ENCODE measurements at places on chromosomes 13 and 19.

DNA sequence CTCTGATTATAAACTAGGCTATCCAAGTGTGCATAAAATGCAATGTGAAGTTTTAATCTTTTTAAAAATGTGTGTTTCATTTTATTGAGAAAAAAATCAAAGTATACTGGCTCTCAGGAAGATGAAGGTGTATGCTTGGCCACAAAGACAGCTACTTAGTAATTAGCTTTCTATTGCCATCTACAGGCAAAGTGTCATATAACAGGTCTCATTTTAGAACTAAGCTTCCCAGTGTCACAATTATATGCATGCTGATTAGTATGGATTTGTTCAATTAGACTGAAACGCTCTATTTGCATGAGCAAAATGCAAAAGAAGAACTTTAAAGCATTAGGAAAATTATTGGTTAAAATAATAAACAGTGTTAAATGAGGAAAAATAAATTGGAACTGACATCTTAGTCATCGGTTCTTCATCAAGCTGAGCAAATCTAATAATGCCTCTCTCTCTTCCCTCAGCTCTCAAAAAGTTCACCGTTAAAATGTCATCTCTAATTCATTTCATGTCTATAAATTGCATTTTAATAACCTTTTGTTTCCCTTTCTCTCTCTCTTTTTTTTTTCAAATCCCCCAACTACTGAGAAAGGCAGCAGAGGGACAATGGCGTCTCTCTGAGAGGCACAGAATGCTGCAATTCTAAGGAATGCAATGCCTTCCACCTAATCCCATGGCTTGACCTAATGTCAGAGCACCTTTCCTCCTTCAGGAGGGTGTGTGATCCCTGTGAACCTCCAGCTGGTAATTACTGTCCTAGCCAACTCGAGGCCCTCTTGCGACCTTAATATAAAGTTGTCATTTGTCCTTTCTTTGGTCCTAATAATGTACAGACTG, 313.1 kb upstream of the MAB21L1 start:
- DNase-seq = no peak

GRCh38 chr13:19864746-19865309, 1.4 kb upstream of the ZMYM5 start:
- peak; percentile 80 for DNase-seq

DNA sequence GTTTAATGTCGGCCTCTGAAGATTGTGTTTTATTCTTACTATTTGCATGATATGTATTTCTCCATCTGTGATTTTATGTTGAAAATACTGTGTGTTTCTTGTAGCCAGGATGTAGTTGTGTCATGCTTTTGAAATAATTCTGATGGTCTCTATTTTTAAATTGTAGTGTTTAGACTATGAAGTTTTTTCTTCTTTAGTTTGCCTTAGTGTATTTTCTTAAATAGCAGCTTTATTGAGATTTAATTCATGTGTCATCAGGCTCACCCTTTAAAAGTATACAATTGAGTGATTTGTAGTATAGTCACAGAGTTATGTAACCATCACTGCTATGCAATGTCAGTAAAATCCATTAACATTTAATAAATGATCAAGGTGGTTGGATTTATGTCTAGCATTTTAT, 74.5 kb downstream of the PCCA start:
- DNase-seq = no peak

DNA sequence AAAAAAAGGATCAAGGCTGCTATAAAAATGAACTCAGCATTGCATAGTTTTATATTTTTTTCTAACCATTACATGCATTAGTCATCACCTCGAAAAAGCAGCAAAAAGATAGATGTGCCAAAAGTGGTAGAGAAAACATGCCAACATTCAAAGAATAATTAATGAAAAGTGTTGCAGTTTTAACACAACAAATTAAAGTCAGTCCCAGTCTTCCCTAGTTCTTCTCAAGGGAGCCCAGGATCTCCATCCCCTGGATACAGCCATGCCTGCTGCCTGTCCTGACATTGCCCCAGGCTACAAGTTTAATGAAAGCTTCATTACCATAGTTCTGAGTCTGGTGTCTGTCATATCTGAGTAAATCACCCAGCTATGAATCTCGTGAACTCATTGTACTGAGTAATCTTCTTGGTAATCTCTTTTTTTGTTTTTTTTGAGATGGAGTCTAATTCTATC, 116.6 kb upstream of the KLF12 start:
- no peak for DNase-seq

- DNase-seq = no peak
Measured at GRCh38 chr13:94212196-94212595, 267.3 kb downstream of the DCT start.

Measured in colonic mucosa (tissue), 4 donors.